ENCODE measurements at places on chromosomes 11 and 22.
A peak's percentile ranks its signal among the peaks of the same experiment; 100 is the strongest.

GRCh38 chr11:72411623-72412419 is 22.5 kb downstream of the CLPB start:
- no peak for DNase-seq

- DNase-seq: peak; percentile 28
These were observed 878 bp downstream of the RRAS2 start for GRCh38 chr11:14357881-14358728.

- DNase-seq: no peak
These were observed 25.7 kb downstream of the ARHGEF17 start for GRCh38 chr11:73333640-73334383.

GRCh38 chr11:94790661-94791180 is 22.6 kb downstream of the AMOTL1 start:
- DNase-seq: no peak

DNA sequence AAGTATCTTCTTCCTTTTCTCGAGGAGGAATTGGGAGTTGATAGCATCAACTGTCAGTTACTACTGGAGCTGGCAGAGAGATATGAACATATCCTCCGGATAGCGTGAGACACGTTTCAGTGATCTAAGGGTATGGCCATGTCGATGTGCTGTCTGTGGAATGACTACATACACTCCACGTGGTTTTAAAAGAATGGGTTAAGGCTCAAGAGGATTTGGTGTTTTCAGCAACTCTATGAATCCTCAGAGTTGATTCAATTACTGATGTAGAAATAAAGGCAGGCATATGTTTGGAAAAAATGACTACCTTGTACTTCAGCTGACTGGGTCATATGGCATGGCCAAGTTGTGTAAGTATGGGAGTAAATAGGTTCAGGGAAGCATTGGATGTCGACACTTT is 22.9 kb downstream of the MMP13 start:
- no peak for DNase-seq

- DNase-seq: no peak
These were observed 9.6 kb downstream of the QSER1 start for GRCh38 chr11:32902089-32902665.

DNA sequence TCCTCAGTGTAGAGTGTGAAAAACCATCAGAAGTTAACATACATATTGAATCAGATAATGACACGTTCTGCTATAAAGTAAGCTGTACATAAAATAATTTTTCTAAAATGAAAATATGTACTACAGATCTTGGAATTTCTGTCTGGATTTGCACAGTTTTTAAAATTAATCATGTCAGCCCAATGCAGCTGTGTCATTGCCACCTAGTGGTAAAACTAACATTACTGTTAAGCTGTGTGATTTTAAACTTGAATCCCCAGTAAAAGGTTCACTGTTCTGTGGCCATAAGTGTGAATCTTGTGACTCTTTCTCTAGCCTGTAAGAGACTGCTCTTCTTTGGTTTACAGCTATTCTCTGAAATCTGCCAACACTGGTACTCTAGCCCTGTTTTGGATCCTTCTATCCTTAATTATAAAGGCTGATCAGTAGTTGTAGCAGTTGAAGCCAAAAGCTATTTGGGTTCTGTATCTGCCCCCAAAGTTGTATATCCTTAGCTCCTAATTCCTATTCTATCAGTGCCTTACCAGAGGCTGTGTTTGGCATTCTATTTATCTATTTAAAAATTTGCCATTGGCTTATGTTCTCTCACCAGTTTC is 4.0 kb downstream of the JRKL start:
- no peak for DNase-seq

DNA sequence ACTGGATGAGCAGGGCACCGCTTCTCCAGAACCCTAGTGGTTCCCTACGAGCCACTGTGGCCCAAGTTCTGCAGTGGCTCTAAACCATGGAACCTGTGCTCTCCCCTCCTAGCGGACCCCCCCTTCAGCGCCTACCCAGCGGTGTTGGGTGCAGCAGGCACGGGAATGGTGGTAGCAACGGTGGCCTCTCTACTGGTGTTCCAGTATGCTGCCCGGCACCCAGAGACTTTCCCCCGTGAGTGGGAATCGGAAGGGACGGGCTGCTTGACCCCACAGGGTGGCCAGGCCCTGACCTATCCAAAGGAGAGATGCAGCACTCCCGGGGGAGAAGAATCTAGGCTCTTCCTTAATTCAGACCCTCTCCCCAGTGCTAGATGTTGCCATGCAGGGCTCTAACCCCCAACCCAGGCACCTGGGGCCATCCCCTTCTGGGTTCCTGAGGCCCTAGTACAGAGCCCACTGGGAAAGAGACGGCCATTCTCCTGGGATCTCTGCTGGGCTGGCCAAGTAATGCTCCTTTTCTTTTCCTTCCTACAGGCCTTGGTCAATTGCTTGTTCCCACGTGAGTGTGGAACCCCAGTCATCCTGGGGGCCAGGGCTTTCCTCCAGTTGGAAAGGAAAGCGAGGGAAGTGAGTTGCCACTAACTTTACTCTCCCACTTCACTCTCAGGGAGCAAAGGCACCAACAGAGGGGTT is 9.2 kb downstream of the VSIG10L2 start:
- no peak for DNase-seq

All from stimulated activated CD8-positive, alpha-beta memory T cell treated with anti-CD3 and anti-CD28 coated beads, Interleukin-7, amount 100 ng/mL, for 4 hours (primary cell).